ENCODE measurements at places on chromosomes 12 and 14. TPM values are rescaled to one million over a fixed set of nuclear protein-coding genes. Genes with fewer than 3 reads are reported as not detected.

- no peak for DNase-seq
Measured at GRCh38 chr12:46446645-46447044, 74.1 kb upstream of the SLC38A2 start.

DNA sequence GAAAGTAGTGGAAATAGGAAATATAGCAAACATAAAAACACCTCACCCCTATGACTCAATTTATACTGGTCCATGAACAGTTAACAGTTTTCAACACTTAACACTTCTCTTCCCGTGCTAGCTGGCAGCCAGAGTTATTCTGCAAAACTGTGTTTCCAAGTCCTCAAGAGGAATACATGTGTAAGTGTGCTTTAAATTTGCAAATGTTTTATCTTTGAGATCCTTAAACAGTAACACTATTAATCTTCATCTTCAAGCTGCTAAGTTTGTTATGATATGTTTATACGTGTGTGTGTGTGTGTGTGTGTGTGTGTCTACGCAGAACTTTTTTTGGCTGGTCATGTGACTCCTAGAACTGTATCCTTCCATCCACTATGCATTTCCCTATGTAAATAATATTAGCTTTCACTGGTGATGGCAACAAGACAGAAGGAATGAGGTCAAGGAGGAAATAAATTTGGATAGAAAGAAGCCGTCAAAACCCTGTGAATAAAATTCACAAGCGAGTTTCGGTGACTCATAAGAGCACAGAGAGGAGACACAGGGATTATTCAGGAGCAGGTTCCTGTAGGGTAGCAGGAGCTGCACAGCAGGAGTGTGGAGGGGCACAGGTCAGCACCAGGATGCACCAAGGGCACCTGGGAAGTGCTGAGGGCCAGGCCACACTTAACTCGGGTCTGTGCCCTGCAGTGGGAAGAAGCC is 105.9 kb upstream of the ETV6 start:
- DNase-seq = no peak

GRCh38 chr12:24738441-24738840 is 210.5 kb downstream of the BCAT1 start:
- no peak for DNase-seq

DNA sequence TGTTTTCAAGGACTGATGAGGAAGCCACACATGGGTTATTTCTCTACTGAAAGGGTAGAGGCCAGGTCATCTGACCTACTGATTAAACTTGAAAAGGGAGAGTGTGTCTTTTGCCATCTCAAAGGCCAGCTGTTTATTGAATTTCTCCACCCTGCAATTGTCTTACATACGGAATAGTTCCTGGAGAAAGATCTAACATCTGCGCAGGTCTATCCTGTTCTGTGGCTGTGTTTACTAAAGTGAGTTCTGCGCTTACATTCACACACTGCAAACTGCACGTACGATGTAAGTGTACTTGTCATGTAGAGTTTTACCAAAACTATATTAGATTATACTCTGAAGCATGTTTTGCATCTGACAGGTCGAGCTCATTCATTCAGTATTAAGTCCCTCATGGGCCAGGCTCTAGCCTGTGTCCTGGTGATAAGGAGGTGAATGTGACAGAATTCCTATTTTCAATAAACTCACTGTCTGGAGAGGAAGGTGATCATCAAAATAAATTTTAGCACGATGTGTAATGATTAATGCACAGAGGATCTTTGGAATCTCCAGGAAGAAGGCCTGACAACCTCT is 96.6 kb downstream of the PRKCH start:
- no peak for DNase-seq

- DNase-seq = peak; percentile 78
Measured at GRCh38 chr14:94036313-94037167, 10.4 kb downstream of the OTUB2 start.

GRCh38 chr12:128974881-128975280 is 121.6 kb downstream of the GLT1D1 start:
- no peak for DNase-seq

- DNase-seq = no peak
Measured at GRCh38 chr12:20398686-20399085, 30.3 kb downstream of the PDE3A start.

GRCh38 chr12:107395817-107396216 is 289.8 kb upstream of the PWP1 start:
- no peak for DNase-seq

DNA sequence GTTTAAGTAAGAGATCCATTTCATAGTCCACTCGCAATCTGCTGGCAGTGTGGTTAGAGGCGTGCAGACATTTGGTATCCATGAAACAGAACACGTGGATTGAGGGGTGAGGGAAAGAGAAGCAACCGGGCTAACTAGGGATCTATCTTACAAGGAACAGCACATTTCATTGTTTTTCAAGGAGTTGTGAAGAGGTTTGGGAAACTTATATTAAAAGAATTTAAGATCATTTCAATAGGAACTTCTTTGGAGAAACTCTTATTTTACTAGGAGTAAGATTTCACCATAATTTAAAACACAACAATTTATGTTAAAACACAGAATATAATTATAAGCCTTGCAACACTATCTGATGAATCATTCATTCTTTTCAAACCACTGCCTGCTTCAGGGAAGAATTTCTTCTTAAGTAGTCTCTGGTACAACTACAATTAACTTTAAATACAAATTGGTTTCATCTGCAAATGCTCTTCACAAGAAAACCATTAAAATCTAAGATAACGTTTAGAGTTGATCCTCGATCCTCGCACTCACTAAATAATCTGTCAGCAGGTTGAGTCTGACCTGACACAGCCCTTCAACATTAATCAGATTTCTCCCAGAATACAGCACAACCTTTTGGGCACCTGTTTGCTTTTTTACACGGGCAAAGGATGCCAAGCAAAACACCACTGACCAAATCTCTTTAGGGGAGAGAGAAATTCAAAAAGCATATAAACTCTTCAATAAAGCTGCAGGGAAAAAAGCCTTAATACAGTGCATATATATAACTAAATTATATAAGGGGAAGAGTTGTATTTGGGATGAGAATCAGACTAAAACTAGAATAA is 27.3 kb downstream of the PPTC7 start:
- no peak for DNase-seq

DNA sequence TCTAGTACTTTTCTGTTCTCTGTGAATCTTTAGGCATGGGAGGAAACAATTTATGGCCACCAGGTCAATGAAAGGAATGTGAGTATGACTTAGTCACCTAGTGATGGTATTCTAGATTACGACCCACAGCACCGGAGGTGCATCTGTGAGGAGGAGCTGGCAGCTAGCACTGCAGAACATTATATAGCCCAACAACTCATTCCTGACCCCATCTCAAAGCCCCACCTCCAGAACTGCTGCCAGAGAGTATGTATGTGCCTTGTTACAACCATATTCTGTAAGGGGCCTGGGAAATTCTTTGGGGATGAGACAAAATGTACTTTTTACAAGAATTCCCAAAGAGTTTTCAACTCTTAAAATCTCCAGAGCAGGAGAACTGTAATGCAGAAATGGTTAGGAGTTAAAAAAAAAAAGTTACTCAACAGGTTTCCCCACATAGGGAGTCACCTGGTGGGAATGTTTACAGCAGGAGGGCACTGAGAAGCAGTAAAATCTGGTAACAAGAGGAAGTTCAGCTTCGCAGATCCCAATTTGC is 34.9 kb upstream of the CERS5 start:
- no peak for DNase-seq

DNA sequence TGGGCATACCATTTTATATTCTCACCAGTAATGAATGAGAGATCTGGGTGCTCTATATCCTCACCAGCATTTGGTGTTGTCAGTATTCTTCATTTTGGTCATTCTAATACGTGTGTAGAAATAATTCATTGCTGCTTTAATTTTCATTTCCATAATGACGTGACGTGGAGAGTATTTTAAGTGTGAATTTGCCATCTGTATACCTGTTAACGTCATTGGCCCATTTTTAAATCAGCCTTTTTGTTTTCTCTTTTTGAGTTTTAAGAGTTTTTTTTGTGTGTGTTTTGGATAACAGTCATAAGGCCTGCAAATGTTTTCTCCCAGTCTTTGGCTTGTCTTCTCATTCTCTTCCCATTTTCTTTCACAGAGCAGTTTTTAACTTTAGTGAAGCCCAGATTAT is 74.4 kb upstream of the SYT1 start:
- no peak for DNase-seq

- DNase-seq = no peak
Measured at GRCh38 chr12:31406345-31406744, 80.4 kb upstream of the SINHCAF start.

DNA sequence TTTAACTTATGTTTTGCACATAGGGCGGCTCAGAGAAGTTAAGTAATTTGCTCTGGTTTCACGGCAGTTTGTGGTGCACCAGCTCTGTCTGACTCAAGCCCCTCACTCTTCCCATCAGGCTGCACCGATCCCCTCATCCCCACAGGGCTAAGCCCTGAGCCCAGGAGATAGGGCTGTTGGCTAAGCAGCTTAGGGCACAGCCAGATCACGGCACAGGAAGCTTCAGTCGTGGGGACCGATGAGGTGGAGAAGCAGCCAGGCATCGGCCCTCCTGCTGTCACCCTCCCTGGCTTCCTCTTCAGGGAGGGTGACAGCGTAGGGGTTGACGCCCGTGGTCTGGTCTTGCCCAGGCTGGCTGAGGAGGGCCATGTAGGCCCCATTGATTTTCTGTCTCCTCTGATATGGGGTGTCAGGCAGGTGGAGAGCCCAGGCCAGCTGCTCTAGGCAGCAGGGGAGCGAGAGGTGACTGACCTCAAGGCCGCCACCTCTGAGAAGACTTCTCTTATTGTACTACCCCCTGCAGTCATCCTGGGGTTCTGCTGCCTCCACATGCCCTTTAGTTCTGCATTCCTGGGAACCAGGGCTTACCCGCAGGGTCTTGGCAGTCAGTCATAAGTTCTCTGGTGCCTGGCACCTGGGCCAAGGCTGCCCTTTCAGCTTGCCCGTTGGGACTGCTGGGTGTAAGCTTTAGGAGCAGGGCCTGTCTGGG is 166.4 kb downstream of the TSPAN9 start:
- DNase-seq = no peak

- DNase-seq = no peak
Measured at GRCh38 chr12:91492648-91493047, 310.0 kb upstream of the DCN start.

DNA sequence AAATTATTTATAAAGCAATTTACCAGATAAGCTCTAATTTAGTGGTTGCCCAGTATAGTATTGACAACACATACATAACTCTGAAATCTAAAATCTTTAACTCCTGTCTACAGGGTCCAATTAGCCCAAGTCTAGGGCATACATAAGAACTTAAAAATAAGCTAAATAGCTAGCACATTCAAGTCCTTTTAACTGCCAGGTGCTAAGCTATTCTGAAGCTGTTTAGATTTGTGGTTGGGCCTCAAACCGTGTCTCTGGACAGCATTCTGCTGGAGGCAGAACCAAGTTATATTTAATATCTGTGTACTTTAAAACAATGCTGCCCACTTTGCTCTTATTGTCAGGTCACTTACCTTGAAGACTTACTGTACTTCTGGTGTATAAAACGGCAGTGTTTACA is 19.0 kb downstream of the RPS6KA5 start:
- no peak for DNase-seq

- no peak for DNase-seq
Measured at GRCh38 chr12:124684496-124684895, 117.1 kb upstream of the NCOR2 start.

- DNase-seq = no peak
Measured at GRCh38 chr14:43745746-43746145, 761.3 kb downstream of the FSCB start.

DNA sequence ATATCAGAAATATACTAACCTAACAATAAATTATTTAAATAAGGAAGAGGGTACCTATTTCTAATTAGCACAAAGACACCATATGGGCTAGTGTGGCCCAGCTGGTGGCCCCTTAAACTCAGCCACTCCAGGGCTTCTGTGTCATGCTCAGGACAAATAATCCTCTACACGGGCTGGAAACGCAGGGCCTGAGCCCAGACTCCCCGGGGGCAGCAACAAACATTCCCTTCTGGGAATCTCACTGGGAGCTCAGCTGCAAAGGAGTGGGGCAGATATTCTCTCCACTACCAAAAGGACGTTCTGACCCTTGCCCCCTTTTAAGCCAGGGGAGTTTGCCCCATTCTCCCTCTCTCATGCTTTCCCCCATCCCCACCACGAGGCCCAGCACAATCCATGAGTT is 43.7 kb upstream of the ELK3 start:
- no peak for DNase-seq

DNA sequence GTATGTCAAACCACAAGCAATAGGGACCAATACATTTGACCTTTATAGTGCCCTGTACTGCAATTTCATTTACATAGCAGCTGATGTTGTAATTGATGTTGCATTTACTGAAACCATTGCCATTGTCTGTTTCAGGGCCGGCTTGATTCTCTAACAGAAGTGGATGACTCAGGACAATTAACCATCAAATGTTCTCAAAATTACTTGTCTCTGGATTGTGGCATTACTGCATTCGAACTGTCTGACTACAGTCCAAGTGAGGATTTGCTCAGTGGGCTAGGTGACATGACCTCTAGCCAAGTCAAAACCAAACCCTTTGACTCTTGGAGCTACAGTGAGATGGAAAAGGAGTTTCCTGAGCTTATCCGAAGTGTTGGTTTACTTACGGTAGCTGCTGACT is 216.0 kb downstream of the AKAP6 start:
- no peak for DNase-seq

DNA sequence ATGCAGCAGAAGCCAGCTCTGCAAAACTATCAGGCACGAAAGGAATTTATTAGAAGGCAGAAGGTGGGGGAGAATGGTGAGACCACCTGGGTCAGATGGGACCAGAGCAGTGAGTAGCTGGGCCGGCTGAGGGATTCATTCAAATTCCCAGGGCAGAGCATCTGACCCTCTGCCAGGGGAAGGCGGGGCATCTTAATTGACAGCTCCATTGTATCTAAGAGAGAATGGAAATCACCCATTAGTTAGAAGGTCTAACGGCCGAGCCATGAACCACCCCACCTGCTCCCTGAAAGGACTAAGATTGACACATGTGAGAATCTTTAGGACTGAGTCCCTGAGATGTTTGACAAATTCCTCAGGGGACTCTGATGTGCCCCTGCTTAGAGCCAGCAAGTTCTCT is 83.7 kb downstream of the PHETA1 start:
- DNase-seq = no peak

GRCh38 chr12:62434494-62435302 is 31.9 kb upstream of the MON2 start:
- DNase-seq = no peak

DNA sequence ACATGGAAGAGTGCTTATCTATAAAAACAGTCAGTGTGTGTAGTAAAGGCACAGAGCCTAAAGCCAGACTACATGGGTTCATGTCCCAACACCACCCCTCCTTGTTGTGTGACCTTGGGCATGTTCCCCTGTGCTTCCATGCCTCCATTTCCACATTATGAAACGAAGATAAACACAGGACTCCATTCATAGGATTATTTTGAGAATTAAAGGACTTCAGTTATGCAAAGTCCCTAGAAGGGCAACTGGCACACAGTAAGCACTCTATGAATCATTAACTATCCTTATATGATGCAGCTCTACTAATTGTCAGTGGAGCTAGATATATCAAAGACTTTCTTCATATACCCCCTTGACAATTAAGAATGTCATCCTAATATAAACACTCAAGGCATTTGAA is 17.8 kb downstream of the IFNG-AS1 start:
- DNase-seq = no peak

The SIX6 gene
- not detected for total RNA-seq

The EID3 gene
- total RNA-seq = 13.0 TPM

The ADCY4 gene
- 5.2 TPM for total RNA-seq

The SERPINA9 gene
- total RNA-seq = not detected

The ACSM4 gene
- total RNA-seq = not detected

The PCNX4 gene
- 16.3 TPM for total RNA-seq

The ZNF705A gene
- not detected for total RNA-seq

The SERPINA5 gene
- not detected for total RNA-seq

The DLGAP5 gene
- total RNA-seq = 0.54 TPM

The HOXC9 gene
- not detected for total RNA-seq

The CLEC4C gene
- total RNA-seq = not detected

The AHNAK2 gene
- 0.06 TPM for total RNA-seq

The KCNH3 gene
- 3.1 TPM for total RNA-seq

The MGAT4C gene
- total RNA-seq = not detected

Data from CD8-positive, alpha-beta T cell (primary cell).